DMS79 treated with DMSO at 0.1 percent for 48 hours (cell line): ENCODE measurements at places on chromosomes 4 and X.
A peak's percentile ranks its signal among the peaks of the same experiment; 100 is the strongest.

GRCh38 chrX:105101378-105101777 lies 119.1 kb downstream of the TEX13A start:
- DNase-seq = no peak

GRCh38 chrX:148466292-148466691 lies 34.1 kb upstream of the AFF2 start:
- no peak for DNase-seq

DNA sequence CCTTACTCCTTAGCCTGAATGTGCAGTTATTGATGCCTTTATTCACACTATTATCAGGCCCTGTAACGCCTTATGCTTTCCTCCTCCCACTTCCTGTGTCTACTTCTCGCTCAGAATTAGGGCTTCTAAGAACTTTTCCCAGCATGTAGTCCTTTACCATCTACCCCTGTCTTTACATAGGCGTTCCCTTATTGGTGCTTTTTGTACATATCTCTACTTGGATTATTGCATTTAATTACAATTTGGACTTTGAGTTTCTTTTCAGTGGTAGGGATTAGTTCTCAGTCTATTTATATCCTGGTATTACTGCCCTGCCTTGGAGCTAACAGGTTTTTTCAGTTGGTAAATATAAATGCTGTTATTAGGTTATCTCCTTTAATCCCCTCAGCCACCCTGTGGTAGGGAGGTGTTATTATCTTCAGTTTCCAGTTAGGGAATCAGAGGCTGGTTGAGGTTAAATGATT lies 84.0 kb downstream of the RBPJ start:
- no peak for DNase-seq

DNA sequence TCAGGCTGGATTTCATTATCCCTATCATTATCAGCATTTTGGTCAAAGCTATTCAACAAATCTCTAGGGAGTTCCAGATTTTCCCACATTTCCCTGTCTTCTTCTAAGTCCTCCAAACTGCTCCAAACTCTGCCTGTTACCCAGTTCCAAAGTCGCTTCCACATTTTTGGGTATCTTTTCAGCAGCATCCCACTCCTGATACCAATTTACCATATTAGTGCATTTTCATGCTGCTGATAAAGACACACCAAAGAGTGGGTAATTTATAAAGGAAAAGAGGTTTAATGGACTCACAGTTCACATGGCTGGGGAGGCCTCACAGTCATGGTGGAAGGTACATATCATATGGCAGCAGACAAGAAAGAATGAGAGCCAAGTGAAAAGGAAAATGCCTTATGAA lies 132.8 kb upstream of the SLC7A11 start:
- no peak for DNase-seq

DNA sequence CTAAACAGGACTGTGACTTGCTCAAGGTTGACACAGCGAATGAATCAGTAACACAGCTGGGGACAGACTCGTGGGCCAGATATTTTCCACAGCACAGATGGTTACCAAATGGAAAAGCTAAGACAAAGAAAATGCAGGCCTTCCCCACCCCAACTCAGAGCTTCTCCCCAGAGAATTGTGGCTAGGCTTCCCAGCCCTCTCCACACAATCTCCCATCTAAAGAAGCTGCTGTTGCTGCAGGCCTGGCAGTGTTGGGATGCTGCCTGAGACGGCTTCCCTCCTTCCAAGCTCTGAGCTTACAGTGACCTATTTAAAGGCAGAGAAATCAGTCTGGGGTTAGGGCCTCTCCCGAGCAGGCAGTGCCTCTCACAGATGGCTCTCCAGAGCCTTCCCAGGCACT lies 46.5 kb upstream of the PGRMC1 start:
- no peak for DNase-seq

- no peak for DNase-seq
These were observed 20.3 kb downstream of the UBA6 start for GRCh38 chr4:67680581-67681222.

DNA sequence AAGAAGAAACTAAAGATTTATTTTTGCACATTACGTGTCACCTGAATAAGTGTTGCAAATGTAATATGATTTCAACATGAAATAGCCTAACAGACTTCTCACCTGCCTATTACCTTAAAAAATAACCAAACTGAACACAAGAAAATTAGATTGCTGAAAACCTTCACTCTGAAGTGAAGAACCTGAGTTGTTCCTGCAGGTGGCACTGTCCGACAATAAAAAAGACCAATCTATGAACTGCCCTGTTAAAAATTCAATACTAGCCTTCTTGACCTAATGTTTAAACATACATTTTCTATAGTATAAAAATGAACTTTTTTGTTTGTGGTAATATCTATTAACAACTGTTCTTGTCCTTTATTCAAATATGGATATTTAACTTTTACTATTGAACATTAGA lies 69.2 kb upstream of the PNPLA4 start:
- DNase-seq = peak; percentile 16

DNA sequence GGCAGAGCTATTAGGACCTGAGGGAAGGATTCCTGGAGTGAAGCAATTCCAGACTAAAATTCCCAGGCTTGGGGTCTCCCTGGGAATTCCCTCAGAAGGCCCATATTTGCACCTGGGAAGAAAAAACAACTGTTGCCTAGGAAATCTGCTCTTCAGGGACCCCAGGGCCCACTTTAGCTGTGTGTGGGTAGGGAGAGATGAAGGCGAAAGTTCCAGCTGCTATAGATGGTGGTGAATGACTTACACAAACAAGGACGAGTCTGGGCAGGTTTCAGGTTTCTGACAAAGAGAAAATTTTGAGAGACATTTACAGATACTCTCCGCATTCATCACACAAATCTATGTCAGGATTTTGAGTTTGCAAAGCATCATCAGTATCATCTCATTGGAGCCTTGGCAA lies 126.1 kb downstream of the GPC3 start:
- no peak for DNase-seq

- DNase-seq = no peak
These were observed 112.5 kb downstream of the CFAP299 start for GRCh38 chr4:80448056-80448455.

GRCh38 chr4:37803348-37803973 lies 23.0 kb upstream of the PGM2 start:
- DNase-seq = peak; percentile 7

GRCh38 chr4:47729131-47729680 lies 108.7 kb downstream of the CORIN start:
- no peak for DNase-seq

- no peak for DNase-seq
These were observed 34.0 kb downstream of the ELF2 start for GRCh38 chr4:139142980-139143379.
